ENCODE measurements at places on chromosomes 2 and 18.

GRCh38 chr18:398935-399630 is 101.4 kb downstream of the COLEC12 start:
- no peak for DNase-seq

DNA sequence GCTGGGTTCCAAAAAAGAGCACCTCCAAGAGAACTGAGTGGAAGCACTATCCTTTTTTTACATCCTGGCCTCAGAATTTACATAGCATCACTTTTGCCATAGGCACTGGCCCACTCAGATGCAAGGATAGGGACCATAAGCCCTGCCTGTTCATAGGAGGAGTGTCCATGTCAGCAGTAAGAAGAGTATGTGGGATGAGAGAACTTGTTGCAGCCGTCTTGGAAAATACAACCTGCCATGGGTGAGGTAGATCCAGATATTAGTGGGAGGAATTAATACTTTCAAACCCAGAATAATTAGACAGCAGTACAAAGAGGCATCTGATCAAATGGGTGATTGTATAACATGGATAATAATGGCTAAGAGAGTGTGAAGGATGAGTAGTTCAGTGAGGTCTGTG is 110.7 kb upstream of the CELF4 start:
- DNase-seq, result no peak

DNA sequence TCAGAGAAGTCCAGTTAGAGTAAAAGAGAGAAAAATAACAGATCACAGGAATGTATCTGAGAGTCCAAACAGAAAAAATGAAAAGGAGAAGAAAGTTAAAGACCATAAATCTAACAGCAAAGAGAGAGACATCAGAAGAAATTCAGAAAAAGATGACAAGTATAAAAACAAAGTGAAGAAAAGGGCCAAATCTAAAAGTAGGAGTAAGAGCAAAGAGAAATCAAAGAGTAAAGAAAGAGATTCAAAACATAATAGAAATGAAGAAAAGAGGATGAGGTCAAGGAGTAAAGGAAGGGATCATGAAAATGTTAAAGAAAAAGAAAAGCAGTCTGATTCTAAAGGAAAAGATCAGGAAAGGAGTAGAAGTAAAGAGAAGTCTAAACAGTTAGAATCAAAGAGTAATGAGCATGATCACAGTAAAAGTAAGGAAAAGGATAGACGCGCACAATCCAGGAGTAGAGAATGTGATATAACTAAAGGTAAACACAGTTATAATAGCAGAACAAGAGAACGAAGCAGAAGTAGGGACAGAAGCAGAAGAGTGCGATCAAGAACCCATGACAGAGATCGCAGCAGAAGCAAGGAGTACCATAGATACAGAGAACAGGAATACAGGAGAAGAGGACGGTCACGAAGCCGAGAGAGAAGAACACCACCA is 52.4 kb downstream of the PPIG start:
- DNase-seq, result no peak

- peak; percentile 76 for DNase-seq
Observed at GRCh38 chr2:235551965-235552364, 58.1 kb downstream of the AGAP1 start.

DNA sequence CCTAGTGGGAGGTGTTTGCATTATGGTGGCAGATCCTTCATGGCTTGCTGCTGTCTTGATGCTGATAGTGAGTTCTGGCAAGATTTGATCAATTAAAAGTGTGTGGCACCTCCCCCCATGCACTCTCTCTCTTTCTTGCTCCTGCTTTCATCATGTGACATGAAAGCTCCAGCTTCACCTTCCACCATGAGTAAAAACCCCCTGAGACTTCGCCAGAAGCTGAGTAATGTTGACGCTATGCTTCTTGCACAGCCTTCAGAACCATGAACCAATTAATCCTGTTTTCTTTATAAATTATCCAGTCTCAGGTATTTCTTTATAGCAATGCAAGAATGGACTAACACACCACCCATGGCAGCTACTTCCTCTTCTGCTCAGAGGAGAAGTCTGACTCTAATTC is 2181.4 kb upstream of the PIK3C3 start:
- no peak for DNase-seq

DNA sequence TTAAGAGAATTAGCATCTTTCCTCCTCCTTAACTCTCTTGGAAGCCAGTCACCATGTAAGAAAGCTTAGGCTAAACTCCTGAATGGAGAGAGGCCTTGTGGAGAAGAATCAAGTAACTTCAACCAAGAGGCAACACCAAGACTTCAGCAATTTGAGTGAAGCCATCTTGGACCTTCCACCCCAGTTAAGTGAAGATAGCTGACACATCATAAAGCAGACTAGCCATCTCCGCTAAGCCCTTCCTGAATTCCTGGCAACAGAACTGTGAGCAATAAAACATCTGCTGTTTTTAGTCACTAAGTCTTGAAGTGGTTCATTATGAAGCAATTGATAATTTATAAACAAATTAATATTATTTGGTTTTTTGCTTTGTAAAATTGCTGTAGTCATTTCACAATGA is 1.5 kb upstream of the ZNF397 start:
- DNase-seq, result no peak

- no peak for DNase-seq
Observed at GRCh38 chr2:135637456-135638087, 104.1 kb upstream of the UBXN4 start.

DNA sequence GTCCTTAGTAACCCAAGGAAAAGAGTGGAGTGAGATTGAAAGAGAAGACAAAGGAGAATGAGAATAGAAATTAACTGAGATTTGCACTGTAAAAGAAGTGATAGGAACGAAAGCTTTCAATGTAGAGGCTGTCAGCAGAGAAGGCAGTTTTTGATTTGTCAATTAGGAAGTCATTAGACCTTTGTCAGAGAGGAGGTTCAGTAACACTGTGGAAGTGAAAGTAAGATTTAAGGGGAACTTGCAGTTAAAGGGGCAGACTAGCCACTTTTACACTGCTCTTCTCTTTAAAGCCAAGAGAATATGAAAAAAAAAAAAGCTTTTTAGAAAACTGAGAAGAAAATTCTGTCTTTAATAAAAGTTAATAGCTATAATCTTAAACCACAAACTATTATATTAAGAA is 11.5 kb upstream of the KYNU start:
- DNase-seq, result no peak

DNA sequence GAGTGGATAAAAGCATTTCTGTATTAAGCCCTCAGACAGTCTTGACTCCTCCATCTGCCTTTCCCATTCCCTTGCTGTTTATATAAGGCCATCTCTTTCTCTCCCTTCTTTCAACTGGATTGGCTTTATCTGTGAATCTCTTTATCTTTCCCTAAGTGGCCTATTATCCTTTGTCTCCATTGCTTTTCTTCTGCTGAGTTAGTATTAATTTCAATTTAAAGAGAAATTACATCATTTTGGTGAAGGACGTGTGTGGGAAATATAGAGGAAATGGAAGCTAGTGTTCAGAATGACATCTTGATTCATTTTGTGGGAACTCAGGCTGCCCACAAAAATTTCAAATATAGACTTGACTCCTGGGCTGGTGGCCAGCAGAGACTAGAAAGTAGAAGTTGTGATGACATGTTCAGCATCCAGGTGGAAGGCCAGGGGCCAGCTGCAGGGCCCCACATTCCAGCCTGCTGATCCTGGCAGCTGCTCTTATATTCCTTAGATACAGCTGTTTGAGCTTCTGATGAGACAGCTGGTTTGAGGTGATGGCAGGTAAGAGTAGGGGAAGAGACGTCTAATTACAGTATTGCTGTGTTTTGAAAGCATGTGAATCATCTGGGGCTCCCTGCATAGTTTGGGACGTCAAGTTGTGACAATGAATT is 52.3 kb downstream of the DIS3L2 start:
- DNase-seq, result no peak

DNA sequence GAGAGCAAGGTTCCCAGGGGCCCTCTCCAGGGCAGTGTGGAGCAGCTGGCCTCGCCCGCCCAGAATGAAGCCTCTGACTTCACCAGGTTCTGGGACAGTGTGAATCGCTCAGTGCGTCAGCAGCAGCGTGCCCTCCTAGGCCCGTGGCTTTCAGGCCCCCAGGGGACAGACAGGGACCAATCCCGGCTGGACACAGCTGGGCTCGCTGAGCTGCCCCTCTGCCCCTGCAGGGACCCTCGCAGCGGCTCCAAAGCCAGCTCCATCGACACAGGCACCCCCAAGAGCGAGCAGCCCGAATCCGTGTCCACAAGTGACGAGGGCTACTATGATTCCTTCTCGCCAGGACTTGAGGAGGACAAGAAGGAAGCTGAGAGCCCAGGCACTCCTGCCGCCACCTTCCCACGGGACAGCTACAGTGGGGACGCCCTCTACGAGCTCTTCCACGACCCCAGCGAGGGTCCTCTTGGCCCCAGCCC is 7.6 kb downstream of the AMER3 start:
- DNase-seq, result no peak

GRCh38 chr2:4539121-4539520 is 835.7 kb downstream of the DCDC2C start:
- DNase-seq, result no peak

GRCh38 chr2:144451443-144451842 is 68.5 kb downstream of the ZEB2 start:
- DNase-seq, result no peak

DNA sequence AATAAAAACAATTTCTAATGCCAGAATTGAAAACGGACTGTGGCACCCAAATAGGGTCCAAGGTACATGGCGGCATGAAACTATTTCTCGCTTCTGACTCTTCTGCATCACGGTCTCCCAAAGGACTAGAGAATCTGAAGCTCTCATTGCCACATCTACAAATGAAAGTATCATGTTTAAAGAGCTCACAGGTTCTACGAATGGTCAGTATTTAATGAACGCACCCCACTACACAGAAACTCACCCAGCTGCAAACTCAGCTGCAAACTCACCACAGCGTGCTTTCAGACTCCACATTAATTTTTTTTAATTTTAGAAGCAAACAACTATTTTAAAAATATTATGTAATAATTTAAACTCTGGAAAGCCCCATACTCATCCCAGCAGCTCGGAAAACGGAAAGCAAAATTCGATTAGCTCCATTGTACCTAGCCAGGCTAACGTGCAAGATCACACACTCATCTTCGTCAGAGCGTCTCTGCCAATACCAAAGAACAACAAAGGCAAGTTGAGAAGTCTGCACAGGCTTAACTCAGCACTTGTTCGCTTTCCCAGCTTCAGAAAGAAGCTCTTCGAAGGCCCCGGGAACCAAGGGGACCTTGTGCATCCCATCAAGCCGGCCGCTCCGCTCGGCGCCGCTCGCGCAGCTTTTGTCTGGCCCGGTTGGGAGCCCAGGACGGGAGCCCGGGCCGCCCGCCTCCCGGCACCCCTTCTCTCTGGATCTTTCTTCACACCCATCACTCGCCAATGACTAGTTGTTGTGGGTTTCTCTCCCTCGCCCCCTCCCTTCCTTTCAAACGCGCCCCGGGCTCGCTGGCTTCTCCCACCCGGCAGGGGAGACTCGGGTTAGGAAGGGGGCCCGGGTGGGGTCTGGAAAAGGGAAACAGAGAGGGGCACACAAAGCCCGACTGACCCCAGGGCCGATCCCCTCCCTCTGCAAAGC is 785 bp downstream of the CLASP1 start:
- peak; percentile 40 for DNase-seq

DNA sequence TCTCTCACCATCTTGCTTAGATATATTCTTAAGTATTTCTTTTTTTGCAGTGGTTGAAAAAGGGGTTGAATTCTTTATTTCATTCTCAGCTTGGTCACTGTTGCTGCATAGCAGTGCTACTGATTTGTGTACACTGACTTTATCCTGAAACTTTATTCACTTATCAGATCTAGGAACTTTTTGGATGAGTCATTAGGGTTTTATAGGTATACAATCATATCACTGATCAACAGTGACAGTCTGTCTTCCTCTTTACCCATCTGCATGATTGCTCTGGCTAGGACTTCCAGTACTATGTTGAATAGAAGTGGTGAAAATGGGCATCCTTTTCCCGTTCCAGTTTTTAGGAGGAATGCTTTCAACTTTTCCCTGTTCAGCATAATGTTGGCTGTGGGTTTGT is 6.5 kb downstream of the STARD6 start:
- no peak for DNase-seq

DNA sequence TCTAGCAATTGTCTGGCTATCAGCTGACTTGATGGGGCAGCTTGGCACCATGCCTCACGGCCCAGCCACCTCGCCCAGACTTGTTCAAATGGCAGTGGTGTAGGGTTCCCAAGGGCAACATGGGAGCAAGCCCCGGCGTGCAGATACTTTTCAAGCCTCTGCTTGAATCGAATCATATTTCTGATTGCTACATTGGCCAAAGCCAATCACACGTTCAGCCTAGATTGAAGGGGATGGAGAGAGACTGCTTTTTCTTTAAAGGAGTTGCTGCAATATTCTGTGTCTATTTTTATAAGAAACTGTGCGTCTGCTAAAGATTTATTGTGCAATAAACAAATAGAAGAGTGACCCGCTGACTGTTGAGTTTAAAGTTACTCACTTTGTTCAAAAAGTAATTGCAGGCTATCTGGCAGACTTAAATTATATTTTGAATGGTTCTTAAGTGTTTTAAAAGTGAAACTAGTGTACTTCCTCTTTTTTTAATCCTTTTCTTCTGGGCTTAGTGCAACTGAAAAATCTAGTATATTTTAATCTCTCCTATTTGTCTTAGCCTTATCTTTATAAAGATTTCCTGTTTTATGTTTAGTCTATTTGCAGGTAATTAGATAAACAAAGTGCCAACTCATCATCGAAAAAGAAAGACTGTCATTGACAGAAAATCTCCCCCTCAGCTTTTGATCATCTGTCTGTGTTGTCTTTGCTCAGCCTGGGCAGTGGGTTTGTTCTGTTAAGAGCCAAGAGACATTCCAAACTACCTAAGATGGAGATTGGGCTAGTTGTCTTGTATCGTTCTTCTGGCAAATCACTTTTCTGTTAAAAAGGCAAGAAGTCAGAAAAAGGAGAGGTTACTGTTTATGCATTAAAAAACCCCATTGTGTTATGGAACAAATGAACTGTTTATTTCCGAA is 156.1 kb downstream of the TPGS2 start:
- DNase-seq, result peak; percentile 11

DNA sequence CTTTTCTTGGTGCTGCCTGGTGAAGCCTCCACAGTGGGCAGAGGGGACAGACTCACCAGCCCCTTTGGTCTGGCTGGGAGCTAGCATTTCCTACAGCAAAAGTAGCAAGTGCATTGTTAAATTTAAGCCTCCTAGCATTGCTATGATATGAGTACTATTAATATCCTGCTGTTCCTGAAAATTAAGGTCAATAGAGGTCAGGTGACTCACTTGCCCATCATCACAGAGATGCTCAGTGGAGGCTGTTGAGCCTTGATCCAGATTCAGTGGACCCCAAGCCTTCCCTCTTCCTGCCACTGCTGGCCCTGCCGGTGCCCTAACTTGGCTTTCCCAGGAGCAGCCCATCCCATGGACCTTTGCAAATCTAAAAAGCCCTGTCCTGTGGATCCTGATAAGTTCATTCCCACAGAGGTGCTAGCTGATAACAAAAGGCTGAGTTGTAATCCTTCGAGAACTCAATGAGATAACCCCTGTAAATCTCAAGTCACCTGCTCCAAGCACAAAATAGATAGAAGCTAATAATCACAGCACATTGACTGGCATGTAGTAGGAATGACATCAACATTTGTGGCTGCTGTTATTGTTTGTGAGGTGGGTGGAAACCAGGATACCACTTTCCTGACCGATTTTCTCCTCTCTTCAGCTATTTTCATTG is 84.4 kb downstream of the THNSL2 start:
- DNase-seq, result no peak

- DNase-seq, result no peak
Observed at GRCh38 chr18:45738660-45739059, 14.7 kb downstream of the SLC14A1 start.

Data from Calu3 (cell line).